NCI-H2081 treated with DMSO at 0.1 percent for 48 hours (cell line): ENCODE measurements at places on chromosomes 5 and 9.

GRCh38 chr5:141523991-141524390, 35.1 kb downstream of the PCDHGC5 start:
- no peak for DNase-seq

DNA sequence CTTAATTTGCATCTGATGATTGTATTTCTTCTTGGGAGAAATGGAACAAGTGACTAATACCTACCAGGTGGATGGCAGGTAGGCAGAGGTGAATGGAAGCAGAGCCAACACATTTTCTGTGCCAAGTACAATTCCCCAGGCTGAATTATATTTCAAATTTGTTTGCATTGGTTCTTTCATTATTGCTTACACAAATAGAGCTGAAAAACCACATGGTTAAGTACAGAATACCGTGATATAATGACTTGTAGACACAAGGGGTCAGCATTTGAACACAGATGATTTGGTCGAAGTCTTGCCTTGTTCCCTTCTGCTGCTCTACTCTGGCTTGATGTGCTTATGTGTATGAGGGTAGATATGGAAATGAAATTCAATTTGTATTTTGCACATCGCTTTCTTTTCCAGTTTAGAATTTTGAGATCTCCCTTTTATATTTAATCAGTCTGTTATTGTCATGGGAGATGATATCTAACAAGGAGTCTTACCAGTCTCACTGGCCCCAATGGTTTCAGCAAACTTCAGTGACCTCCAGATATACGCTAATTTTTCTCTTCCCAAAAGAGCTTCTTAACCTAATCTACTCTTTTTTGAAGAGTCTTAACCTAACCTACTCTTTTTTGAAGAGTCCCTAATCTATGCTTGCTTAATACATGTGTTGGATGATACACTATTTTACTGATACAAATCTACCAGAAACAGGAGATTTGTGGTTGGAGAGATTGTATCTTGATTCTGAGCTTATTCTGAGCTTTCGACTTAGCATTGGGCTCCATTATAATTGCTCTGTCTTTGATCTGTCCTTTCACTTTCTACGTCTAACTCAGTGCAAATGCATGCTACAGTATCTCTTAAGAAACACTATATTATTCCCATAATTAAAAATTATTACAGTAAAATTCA, 88.1 kb downstream of the PCSK1 start:
- DNase-seq: peak; percentile 77

DNA sequence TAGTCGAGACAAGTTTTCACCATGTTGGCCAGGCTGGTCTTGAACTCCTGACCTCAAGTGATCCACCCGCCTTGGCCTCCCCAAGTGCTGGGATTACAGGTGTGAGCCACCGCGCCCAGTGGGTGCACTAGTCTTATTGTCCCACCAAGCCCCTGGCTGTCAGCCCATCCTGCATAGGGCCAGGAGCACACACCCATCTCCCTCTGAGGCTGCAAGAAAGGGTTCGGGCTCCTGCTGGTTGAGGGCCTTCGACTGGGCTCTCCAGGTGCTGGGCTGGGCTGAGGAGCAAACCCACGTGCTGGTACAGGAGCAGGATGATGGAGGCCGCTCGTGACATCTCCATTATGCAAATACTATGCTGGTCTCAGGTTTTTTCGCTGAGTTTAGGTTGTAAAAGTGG, 25.1 kb upstream of the RNF130 start:
- no peak for DNase-seq

- DNase-seq: no peak
Measured at GRCh38 chr9:118305331-118305730, 601.1 kb downstream of the TLR4 start.

DNA sequence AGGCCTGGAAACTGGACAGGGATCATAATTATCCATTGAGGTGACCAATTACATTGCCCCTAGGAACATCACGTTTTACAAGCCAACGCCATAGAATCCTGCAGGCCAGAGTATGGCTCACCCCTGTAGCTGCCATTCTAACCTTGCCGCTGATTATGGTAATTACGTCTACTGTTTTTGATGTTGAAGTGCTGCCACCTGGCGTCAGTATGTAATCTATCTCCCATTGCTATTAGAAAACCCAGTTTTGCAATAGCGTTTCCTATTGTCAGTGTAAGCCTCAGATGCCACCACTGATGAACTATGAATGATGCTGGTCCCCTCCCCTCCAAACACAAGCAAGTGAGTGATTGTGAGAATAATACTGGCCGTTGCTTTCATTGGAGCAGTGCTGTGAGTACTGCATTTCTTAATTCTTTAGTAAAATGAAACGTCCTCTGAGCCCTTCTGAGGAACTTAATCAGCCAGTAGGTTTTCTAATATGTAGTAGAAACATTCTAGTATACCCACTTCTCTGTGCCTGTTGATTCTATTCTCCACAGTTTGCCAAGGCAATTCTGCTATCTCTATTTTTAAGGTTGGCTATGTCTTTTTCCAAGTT, 100.5 kb upstream of the NMUR2 start:
- DNase-seq: peak; percentile 10

DNA sequence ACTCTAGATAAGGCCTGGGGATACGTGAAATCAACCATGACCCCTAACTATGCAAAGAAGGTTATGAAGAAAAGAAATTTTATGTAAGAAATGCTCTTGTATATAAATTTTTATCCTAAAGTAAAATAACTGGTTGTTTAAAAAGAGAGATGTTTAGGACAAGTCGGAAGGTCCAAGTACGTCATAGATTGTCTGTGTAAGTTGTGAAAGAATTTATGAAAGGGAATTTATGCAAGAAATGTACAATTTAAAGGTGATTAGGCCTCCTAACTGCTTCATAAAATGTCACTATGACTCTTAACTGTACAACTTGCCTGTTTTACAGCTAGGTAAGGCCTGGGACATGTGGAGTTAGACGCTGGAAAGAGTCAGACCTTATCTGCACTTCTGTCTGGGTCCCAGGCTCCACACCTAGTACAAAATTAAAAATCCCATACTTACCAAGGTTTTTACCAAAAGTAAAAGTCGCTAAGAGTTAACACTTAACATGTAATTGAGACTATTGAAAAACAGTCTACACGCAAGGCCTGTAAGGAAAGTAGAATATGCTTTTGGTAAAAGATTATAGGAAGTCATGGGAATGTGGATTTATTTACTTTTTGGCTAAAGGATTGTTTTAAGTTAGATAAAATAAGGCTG, 77.4 kb downstream of the KIAA0825 start:
- DNase-seq: no peak

GRCh38 chr9:93655621-93656425, 79.4 kb downstream of the PHF2 start:
- no peak for DNase-seq

DNA sequence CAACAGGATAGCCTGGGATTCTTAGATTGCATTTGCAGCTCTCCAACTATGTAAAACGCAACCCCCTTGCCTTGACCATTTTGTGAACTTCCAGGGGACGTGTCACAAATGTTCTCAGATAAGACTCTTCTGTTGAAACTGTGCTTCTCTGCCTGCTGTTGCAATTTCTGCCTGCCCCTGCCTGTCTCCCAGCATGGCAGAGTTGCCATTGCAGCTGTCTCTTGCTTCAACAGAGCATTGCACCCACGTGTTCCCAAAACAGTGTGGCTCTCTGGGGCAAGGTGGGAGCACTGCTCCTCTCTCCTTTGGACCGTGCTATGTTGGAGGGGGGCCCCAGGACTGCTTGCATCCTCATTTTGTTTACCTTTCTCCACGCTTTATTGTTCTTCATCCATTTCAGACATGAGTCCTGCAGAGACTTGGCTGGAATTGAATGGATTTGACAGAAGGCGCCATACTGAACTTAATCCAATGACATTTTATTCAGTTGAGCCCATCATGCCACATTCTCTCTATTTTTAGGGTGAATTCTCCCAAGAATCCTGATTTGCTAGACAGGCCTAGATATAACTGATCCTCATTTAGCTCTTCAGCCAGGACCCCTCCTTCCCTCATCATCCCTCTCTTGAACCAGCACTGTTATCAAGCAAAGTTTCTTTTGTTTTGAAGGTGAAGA, 90.7 kb downstream of the MAT2B start:
- no peak for DNase-seq

DNA sequence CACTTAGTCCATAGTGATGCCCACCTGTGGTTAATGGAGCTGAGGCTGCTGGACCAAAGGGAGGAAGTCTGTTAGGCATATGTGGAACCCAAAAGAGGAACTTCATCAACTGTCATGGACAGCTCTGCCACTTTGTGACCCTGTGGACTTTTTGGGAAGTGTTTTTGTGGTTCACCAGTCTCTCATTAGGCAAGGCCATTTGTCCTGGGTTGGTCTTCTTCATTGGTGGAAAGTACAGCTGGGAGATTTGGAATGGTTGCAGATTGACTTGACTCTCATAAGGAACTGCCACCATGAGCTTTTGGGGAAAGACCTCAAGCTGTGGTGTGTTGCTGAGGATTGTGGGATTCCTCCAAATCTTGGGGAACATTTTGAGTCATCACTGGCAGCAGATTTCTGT, 31.9 kb upstream of the IL12B start:
- no peak for DNase-seq

DNA sequence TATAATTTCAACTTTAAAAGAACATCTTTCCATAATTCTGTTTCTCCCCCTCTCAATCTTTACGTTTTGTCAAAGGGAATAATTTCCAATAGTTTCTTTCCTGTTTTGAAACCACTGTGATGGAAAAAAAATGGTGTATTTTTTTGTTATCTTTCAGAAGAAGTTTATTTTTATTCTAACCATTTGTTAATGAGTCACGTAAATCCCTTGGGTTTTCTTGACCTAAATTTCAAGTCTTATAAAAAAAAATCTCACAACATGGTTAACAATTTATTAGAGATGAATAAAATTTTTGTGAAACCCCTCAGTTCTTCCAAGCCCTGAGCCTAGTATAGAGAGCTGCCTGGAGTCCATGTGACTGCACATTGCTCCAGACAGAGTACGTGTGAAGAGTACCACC, 106.1 kb upstream of the FBXL17 start:
- no peak for DNase-seq

- DNase-seq: no peak
Measured at GRCh38 chr5:34519489-34520220, 136.5 kb upstream of the RAI14 start.

GRCh38 chr5:162711244-162711643, 643.7 kb downstream of the GABRG2 start:
- DNase-seq: no peak

DNA sequence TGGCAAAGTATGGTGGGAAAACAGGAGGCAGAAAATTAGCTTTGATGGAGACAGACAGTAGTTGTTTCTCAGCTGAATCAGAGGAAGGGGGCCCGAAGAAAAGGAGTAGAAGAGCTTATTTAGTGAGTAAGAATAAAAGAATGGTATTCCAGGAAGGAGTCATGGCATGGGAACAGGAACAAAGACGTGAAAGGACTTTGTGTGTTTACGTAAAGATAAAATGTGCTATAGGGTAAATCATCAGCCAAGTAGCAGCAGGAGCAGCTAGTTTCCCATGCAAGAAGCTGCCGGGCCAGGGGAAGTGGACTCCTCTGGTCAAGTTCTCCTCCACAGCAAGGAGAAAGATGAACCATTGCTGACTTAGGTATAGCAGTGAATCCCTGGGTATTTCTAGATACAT, 454.5 kb downstream of the HINT1 start:
- DNase-seq: no peak

DNA sequence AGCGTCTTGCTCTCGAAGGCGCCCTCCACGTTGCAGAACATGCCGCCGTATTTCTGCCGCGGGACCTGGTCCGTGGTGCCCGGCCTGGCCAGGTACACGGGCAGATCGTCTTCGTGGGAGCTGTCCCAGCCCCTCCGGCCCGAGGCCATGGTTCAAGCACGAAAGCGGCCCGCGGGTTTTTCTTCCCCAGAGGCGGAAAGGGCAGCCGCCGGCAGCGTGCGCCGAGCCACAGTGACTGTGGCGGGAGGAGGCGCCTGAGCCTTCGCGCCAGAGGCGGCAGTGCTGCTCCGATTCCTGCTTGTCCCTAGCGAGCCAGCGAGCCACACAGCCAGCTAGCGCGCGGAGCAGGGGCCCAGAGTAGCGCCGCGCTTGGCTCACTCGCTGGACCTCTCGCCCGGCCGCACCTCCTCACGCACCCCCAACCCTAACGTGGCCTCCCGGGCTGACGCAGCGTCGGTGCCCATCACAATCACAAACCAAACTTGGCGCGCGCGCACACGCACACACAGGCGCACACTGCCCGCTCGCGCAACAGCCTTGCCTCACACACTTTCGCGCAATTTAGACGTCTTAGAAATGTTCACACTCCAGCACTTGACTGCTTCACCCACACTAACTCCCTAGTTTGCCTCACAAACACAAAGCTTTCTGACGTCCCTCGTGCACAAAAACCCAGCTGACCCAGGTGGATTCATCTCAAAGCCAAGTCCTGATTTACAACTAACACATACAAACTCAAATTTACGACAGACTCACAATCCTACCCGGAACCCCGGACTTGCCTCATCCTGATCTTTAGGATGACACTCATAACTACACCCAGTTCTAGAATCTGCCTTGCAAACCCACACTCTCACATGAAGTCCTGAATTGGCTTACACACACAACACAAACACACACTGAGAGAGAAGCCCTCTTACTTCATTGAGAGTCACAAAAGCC, at the start of gene DPYSL3:
Gene DPYSL3 (minus strand): TSS at position 359 of the 942 bp plus-strand sequence. CDS start 210 bp downstream, at position 149.
- DNase-seq: peak; percentile 34

GRCh38 chr9:113476511-113476916, 13.0 kb downstream of the RGS3 start:
- DNase-seq: no peak

GRCh38 chr9:130194378-130194932, 22.3 kb downstream of the NCS1 start:
- DNase-seq: no peak

DNA sequence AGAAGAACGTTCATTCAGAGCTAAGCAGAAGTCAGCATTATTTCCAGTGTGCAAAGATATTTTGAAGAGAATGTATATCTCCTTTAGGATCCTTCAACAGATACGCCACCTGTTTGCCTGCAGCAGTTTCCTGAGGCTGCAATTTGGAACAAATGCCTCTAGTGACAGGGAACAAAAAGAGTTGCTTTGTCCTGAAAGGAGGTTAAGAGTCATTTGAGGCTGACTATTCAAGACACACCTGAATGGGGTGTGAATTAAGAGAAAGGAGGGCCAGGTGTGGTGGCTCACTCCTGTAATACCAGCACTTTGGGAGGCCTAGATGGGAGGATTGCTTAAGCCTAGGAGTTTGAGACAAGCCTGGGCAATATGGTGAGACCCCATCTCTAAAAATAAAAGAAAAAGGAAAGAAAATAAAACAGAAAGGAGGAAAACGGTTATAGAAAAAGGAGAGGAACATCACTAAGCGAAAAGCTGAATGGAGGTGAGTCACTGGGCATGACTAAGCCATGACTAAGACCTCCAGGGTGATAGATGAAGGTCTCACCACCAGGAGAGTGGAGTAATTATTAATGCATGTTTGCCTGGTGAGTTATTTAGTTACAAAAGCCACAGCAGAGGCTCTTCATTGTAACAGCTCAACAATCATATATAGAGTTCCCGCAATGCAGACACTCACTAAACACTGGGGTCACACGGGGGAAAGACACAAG, 255.2 kb upstream of the TNC start:
- no peak for DNase-seq
